ENCODE measurements at places on chromosomes 12 and 14. TPM values are rescaled to one million over a fixed set of nuclear protein-coding genes. Genes with fewer than 3 reads are reported as not detected.

Gene FOXN4
- 0.06 TPM for total RNA-seq

Gene CCDC38
- 0.08 TPM for total RNA-seq

Gene EIF5
- total RNA-seq = 277 TPM

Gene RASSF9
- total RNA-seq = 0.67 TPM

Gene C12orf60
- 1.8 TPM for total RNA-seq

Gene ZFYVE21
- 37.8 TPM for total RNA-seq

Gene ETFBKMT
- 0.96 TPM for total RNA-seq

Gene KLHDC1
- total RNA-seq = 0.17 TPM

Gene SERPINA6
- 0.63 TPM for total RNA-seq

Gene PLCZ1
- not detected for total RNA-seq

Gene ANG
- total RNA-seq = 10.6 TPM

Gene FBLN5
- 2.4 TPM for total RNA-seq

Gene KRT77
- not detected for total RNA-seq

Gene AMHR2
- 1.4 TPM for total RNA-seq

Gene GUCY2C
- total RNA-seq = not detected

Gene GLIPR1L2
- total RNA-seq = 0.19 TPM

Gene IQSEC3
- total RNA-seq = not detected

Gene AKAP3
- total RNA-seq = 0.18 TPM

Gene TMEM132C
- total RNA-seq = not detected

All from A549 treated with CORT108297 at 1 μM for 4 hours (cell line).